ENCODE measurements at places on chromosomes 4 and X. TPM values are rescaled to one million over a fixed set of nuclear protein-coding genes. Genes with fewer than 3 reads are reported as not detected.

Gene UGT8
- polyA plus RNA-seq, result 76.6 TPM

Gene HHIP
- polyA plus RNA-seq, result 18.6 TPM

Gene LGI2
- 3.0 TPM for polyA plus RNA-seq

GRCh38 chrX:103378990-103379389 is 2.7 kb downstream of the BEX3 start:
- DNase-seq, result no peak

Gene CRMP1
- polyA plus RNA-seq, result 31.5 TPM

- peak; percentile 40 for DNase-seq
Measured at GRCh38 chr4:174989791-174990190, 71.6 kb downstream of the ADAM29 start.

Data from large intestine (tissue), 12 donors.